MV-4-11 (cell line): ENCODE measurements at places on chromosomes 11 and 22.

GRCh38 chr22:39478441-39478850 lies 21.6 kb downstream of the MGAT3 start:
- DNase-seq = no peak

- DNase-seq = no peak
Measured at GRCh38 chr22:50269573-50269969, 609 bp downstream of the MAPK11 start.

- no peak for DNase-seq
Measured at GRCh38 chr22:43315687-43316217, 27.4 kb downstream of the SCUBE1 start.

DNA sequence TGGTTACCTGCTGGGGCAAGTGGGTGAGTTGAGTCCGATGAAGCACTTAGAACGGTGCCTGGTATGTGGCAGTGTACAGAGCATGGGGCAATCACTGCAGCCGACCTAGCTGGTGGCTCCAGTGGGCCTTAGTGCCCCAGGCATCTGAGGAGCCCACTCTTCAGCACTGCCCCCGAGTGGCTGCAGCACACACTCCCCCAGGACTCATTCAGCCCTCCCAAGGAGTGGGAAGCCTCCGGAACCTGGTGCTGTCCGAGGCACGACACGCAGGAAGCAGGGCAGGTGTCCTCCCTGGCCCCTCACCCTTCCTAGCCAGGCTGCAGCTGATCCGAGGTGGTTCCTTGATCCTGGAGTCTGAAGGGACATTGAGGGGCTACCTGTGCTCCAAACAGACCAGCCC lies 42.4 kb upstream of the PRODH start:
- DNase-seq = no peak

- DNase-seq = no peak
Measured at GRCh38 chr11:69550846-69551245, 69.4 kb downstream of the LINC01488 start.

DNA sequence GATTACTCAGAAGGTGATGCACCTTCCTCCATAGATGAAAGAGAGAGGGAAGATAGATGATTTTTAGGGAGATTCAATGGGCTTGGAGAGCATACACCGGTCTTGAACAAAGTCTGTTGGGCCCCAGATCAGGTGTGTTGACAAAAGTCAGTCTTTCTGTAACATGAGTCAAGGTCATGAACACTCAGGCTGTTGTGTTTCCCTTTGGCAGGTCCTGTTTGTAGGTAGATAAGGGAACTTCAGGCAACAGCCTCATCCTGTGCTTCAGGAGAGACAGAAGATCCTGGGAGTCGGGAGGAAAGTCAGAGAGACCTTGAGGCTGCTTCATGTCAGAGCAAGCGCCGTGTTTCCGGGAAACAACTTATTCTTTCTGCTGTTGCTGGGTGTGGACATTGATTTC lies 703.1 kb downstream of the BRD1 start:
- no peak for DNase-seq

DNA sequence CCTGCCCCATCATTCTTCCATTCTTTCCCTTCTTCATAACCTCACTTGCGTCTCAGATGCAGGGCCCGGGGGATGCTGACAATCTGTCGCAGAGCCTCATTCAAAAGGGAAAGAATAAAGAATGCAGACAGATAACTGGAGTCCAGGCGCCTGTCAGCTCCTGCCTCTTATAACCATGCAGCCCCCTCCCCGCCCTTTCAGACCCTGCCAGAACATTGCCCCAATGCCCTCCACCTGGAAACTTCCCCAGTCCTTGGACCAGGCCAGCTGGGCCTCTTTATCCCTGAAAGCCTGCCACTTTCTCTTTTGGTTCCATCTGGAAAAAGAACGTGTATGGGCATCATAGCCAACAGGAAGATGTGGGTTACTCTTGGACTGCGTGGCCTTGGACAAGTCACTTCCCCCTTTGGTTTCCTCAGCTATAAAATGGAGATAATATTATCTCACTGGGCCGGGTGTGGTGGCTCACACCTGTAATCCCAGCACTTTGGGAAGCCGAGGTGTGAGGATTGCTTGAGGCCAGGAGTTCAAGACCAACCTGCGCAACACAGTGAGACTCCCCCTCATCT lies 2.1 kb upstream of the TCF20 start:
- peak; percentile 31 for DNase-seq

- no peak for DNase-seq
Measured at GRCh38 chr11:31442086-31442485, 67.3 kb downstream of the IMMP1L start.

GRCh38 chr11:9895006-9895405 lies 231.1 kb downstream of the SWAP70 start:
- DNase-seq = no peak

GRCh38 chr11:122559734-122560382 lies 95.7 kb upstream of the UBASH3B start:
- no peak for DNase-seq

DNA sequence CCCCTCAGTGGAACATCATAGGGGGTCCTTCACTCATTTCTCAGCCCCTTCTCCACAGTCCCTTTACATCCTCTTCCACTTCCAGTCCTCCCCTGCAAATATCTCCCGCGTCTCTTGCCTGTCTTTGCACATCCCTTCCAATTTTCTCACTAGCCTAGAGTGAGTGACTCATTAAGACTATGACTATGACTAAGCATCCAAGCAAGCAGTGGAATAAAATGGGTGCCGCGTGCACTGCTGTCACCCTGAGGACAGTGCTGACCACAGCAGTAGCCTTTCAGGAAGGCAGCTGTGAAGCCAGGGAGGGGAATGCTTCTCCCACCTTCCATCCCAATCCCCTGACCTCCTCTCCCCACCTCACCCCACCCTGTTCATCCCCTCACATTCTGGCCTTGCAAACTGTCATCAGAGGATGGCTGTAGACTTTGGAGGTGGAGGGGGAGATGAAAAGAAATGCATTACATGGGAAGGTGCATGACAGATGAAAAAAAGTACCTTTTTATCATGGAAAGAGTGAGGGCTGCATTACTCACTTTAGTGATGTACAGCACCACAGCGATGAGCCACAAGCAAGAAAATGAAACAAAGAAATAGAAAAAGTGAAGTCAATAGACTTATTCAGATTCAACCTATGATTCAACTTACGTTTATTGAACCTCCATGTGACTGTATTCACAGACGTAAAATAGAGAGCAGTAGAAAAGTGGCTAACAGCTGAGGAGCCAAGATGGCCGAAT lies 948.2 kb downstream of the NTM start:
- no peak for DNase-seq

- DNase-seq = no peak
Measured at GRCh38 chr11:118441770-118442275, 5.5 kb downstream of the KMT2A start.

DNA sequence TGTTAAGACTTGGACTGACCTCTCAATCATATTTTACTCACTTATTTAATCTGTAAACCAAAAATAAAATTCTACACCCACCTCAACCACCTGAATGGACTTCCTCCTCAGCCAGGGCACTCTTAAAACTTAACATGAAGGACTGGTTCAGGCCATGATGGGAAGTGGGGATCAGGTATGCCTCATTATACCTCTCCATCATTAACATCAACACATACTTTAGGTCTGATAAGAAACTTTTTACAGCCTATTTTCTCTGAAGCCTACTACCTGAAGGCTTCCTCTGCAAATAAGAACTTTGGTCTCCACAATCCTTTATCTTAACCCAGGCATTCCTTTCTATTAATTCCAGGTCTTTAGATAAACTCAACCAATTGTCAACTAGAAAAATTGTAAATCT lies 390.0 kb downstream of the AASDHPPT start:
- DNase-seq = no peak

GRCh38 chr11:15119352-15119751 lies 4.6 kb downstream of the INSC start:
- no peak for DNase-seq

GRCh38 chr11:59883597-59883996 lies 5.0 kb downstream of the OOSP3 start:
- DNase-seq = no peak

DNA sequence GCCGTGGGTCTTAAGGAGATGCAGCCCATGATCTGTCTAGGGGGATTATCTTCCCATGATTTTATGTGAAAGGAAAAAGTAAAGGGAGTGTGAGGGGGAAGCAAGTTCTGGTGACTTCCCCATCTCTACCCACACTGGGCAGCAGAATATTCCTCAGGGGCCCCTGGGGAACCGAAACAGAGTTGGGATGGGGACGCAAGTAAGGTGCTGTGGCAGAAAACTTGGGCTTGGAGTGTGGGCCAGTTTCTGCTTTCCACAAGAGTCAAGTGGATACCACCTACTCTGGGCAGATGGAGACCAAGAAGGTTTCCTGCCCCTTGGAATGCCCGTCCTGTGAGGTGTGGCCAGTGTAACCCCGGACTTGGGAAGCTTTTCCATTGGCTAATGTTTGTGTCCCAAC lies 64.4 kb downstream of the SGSM3 start:
- DNase-seq = peak; percentile 73

DNA sequence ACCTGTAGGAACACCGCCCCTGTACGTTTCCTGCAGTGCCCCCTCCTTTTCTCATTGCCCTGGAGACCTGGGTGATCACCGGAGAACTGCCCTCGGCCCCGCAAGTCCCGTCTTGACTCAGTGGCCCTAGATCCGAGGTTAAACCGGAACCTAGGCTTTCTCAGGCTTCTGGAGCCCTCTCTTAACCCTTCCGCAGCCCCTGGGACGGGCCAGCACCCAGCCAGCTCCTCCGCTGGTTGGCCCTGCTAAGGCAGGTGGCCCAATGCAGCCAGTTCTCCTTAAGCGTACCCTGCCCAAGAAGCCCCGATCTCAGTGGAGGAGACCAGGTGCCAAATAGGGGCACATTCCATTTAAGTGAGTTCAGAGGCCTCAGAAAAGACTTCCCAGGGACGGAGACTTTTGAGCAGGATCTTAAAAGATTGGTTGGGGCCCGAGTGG lies 776 bp downstream of the NLRX1 start:
- no peak for DNase-seq

- DNase-seq = peak; percentile 92
Measured at GRCh38 chr22:42444077-42444904, 12.1 kb upstream of the NFAM1 start.

GRCh38 chr22:43510281-43511070 lies 98.7 kb downstream of the MPPED1 start:
- DNase-seq = no peak

- DNase-seq = no peak
Measured at GRCh38 chr11:540583-541432, 3.5 kb downstream of the LRRC56 start.

DNA sequence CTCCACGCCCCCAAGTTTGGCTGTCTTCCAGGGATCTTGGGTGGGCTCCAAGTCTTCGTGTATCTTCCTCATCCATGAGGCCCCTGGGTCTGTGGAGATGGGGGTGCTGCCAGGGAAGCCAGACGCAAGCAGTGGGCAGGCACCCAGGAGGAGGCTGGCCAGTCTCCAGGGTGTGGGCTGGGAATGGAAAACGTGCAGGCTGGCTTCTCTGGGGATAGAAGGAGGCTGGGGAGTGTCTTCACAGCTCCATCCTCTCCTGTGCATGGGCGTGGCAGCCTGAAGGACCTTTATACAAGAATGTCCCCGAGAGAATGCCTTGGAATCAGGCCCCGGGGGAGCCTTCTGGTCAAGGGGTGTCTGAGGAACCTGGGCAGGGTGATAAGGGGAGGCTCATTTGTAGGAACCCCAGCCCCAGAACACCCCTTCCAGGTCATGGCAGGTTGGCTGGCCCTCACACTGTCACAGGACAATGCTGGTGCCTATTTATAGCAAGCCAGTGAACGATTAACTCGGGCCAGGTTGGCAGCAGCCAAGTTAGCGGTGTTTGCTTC lies 14.0 kb downstream of the SGSM1 start:
- DNase-seq = no peak

DNA sequence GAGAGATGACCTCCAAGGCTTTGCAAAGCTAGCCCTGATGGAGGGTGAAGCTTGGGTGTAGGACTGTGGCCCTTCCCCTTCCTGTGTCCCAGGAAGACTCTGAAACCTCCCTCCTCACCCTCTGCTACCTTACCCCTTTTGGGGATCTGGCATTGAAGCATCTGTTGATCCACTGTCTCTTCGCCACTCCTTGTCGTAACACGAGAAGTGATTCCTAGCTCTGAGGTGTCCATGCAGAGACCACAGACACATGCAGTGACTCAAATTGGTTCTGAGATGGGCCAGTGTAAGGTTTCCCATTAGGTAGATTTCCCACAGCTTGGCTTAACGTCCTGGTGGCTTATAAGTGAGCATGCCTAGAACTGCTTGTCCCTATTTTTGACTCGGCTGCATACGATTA lies 101.4 kb downstream of the ZBTB16 start:
- no peak for DNase-seq
